Uterus (tissue), 4 donors: ENCODE measurements at places on chromosomes 12 and 14. TPM values are rescaled to one million over a fixed set of nuclear protein-coding genes. Genes with fewer than 3 reads are reported as not detected.

Gene ZBTB1
- total RNA-seq = 126 TPM

Gene LUM
- 494 TPM for total RNA-seq

Gene ZNF641
- total RNA-seq = 48.1 TPM

Gene SLC25A47
- not detected for total RNA-seq

- no peaks in the 10 kb centered on the region for H3K27me3 ChIP-seq
- H3K4me1 ChIP-seq = peaks cover 4% of the 10 kb centered on the region
- H3K4me3 ChIP-seq = no peak overlapping the region
- DNase-seq = no peak
- H3K36me3 ChIP-seq = no peaks in the 10 kb centered on the region
Observed at GRCh38 chr12:6947615-6948014, 3.5 kb upstream of the PTPN6 start.

DNA sequence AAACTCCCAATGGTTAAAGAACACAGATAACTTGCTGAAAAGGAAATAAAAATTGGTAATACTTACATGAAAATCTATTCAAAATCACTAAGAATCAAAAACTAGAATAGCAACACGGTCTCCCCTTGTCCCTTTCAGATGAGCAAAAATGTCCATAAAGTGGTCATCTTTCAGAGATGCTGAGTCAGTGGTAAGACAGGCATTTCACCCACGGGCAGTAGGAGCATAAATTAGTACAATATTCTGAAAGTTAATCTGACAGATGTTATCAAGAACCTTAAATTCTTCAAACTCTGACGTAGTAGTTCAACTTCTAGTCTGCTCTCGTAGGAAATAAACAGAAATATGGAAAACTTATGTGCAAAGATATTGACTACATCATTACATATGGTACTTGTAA, 33.1 kb upstream of the GNPNAT1 start:
- no peak overlapping the region for H3K4me3 ChIP-seq
- H3K27ac ChIP-seq = no peak overlapping the region
- no peaks in the 10 kb centered on the region for H3K4me1 ChIP-seq
- no peaks in the 10 kb centered on the region for H3K36me3 ChIP-seq
- H3K27me3 ChIP-seq = no peaks in the 10 kb centered on the region
